SK-N-MC (cell line): ENCODE measurements at places on chromosomes 4 and X.

GRCh38 chr4:170234800-170235199, 145.0 kb upstream of the AADAT start:
- DNase-seq: no peak

DNA sequence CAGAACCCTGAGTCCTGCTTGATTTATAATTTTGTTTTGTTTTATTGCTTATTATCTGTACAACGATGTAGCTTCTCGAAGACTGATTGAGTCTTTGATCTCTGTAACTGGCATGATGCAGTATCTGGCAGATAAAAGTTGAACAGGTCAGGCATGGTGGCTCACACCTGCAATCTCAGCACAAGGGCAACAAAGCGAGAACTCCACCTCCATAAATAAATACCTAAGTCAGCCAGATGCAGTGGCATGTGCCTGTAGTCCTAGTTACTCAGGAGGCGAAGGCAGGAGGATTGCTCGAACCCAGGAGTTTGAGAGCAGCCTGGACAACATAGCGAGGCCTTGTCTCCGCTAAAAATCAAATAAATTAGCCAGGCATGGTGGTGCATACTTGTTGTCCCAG, 15.7 kb upstream of the WDR19 start:
- no peak for DNase-seq

- DNase-seq: no peak
These were observed 657 bp upstream of the ANKRD50 start for GRCh38 chr4:124713185-124713592.

DNA sequence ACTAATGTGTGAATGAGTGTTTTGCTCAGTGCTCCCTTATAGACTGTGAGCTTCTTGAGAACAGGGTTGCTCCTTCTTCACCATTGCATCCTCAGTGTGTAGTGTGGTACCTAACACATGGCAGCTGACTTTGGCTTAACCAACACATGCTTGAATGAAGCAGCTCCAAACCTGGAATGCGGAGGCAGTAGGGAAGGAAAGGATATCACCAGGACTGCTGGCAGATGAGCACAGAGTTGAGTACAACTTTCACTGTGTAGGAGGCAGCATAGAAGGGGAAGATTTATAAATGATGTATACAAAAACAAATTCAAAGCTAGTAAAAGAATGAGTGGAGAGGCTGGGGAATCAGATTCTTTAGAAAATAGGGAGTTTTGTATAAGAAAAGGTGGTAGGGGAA, 174.3 kb downstream of the SLIT2 start:
- no peak for DNase-seq

DNA sequence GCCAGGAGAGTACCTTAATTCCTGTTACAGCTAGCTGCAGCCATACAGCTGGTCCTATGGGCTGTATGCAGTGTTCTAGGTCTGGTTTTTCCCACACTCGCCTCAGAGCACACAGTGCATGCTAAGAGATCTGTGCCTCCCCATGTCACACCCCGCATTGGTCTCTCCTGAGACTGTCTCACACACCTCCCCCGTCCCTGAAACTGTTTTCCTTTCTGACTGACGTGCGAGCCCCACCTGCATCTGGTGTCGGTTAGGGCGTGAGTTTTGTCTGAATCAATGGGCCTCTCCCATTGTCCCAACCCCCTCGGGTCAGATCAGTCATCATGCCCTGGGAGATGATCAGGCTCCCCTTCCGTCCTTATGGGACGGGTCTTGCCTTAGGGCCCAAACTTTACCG, 3.4 kb upstream of the UGT8 start:
- no peak for DNase-seq

DNA sequence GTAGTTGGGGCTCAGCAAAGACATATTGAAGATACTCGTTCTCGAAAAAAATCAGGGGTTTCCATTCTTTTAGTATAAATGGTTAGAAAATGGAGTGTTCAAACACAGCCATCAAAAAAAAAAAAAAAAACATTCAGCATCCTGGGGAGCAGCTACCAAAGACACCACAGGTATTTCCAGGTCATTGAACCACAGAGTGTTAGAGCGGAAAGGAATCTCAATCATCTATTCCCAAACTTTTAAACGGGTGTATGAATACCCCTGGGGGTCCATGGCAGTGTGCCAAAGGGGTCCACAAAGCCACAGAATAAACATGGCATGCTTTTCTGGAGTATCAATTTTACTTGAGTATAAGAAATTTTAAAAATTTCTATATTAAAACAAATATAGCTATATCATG, 6.9 kb upstream of the FGF16 start:
- no peak for DNase-seq

- peak; percentile 37 for DNase-seq
These were observed 46.4 kb downstream of the KDR start for GRCh38 chr4:55078987-55079386.

DNA sequence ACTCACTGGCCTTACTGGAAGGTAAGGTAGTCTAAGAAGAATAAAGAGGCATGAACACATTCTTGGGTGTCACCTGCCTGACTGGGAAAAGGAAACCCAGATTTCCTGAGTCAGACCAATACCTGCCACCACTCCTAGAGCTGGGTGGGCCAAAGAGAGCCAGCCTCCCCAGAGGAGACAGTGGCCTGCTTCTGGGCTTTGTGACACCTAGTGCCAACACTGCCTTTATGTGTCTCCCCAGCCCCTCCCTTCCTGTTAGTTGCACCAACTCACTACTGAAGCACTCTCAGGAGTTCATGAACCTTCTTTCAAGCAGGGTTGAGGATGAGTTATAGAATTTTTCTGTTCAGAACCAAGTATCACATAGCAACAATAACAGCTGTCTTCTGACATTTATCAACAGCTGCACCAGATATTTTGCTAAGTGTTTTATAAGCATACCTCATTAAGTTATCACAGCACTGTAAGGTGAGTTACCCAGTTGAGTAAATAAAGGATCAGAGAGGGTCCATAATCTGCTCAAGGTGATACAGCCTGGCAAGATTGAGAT, 77.6 kb upstream of the ETNPPL start:
- DNase-seq: no peak

DNA sequence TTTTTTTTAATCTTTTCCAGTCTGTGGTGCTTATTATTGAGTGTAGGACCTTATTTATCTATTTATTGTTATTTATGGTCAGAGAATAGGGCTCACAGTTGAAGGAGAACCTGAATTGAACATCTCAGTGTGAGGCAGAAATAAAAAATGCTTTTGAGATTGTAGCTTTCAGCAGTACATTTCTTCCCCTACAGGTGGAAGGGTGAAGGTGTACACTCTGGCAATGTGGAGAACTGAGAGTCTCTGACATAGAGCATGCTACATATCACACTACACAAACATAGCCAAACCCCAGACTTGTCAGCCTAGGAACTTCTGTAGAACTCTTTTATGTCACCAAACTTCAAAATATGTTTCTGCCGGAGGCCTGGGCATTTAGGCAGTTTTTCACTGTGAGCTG, 140.2 kb downstream of the STIM2 start:
- DNase-seq: no peak

GRCh38 chrX:139058831-139059495, 347.4 kb upstream of the FGF13 start:
- no peak for DNase-seq

- DNase-seq: no peak
These were observed 80.0 kb upstream of the MAB21L2 start for GRCh38 chr4:150501983-150502382.

DNA sequence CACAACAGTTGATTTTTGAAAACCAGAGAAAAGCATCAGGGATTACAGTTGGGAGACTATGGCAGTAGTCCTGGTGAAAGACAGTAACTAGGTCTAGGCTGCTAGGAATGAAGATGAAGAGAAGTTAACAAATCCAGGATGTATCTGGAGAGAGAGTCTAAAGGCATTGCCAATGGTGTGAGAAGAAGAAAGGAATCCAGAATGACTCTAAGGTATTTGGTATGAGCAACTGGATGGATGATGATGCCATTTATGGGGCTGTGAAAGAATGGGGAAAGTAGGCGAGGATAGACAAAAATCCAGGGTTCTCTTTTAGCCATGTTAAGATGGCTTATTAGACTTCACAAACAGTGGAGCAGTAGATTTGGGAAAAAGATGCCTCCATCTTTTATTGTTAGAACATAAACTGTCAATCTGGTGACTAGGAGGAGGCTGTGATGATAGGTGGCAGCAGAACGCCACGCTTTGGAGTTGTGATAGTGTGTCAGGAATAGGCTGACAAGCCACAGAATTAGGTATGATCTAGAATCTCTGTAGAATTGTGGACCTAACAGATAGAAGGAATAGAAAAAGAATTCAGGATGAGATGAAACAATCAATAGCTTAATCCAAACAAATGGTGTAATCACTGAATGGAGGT, 27.3 kb upstream of the JADE1 start:
- no peak for DNase-seq

GRCh38 chr4:55791666-55792065, 27.9 kb upstream of the EXOC1L start:
- DNase-seq: no peak

DNA sequence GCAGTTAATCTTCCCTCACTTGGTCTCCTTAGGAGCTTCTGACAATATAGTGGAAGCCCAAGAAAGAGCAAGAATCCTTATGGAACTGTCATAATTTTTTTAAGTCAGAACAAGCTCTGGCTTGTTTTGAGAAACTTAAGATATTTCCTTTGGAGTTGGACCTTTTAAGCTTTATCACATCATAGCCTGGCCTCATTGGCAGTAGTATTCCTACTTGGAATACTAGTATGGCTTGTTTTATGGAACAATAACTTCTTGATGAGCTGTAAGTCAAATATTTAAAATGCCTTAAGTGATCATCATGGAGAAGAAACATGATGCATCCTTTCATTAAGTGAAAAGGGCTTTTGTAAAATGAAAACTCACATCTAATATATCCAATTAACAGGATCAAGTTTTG, 78.0 kb upstream of the NRK start:
- DNase-seq: no peak

GRCh38 chr4:71765350-71765749, 18.5 kb downstream of the GC start:
- no peak for DNase-seq

DNA sequence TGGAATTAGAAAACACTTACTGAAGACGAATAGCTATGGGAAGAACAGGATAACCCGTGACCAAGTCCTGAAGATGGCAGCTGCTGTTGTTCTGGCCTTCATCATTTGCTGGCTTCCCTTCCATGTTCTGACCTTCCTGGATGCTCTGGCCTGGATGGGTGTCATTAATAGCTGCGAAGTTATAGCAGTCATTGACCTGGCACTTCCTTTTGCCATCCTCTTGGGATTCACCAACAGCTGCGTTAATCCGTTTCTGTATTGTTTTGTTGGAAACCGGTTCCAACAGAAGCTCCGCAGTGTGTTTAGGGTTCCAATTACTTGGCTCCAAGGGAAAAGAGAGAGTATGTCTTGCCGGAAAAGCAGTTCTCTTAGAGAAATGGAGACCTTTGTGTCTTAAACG, 2.4 kb downstream of the AGTR2 start:
- no peak for DNase-seq

DNA sequence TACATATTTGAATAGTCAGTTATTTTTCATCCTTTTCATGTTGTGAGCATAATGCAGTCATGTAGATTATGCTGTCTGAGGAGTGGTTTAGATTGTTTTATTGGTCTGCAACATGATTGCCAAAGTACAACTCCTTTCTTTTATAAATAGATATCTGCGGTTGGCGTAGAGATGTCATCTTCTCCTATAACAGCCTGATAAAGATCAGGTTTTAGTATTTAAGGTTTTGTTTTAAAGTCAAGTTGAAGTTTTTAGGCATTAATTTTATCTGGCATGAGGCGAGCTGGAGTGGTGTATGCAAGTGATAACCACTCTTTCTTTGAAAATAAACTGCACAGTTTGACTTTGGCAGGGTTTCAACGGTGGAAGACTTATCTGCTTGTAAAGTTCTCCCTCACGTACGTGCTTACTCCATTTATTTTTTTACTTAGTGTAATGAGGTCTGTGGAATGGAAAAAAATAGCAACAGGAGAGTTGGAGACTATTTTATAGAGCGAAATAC, 126.3 kb downstream of the FBXO8 start:
- peak; percentile 66 for DNase-seq

- no peak for DNase-seq
These were observed 70.1 kb downstream of the CHST7 start for GRCh38 chrX:46643636-46644035.

GRCh38 chr4:93646233-93646930, 182.2 kb upstream of the ATOH1 start:
- no peak for DNase-seq

- DNase-seq: no peak
These were observed 88.2 kb upstream of the CAMK2D start for GRCh38 chr4:113849771-113850170.

- no peak for DNase-seq
These were observed 130.1 kb downstream of the MGST2 start for GRCh38 chr4:139795527-139796314.

DNA sequence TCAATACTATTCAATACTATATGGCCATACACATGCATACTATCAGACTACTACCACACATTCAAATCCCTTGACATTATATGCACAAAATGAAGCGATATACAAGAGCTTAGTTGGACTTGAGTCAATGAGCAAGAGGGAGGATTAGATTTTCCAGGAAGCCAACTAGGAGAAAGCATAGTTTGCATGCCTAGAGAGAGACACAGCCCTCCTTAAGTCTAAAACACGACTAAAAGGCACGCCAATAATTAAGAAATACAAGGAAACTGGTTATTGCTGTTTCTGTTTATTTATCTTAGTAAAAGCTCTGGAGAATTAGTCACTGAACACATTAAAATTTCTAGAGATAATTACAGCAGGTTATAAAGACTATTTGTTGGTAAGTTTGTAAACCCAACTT, 21.8 kb downstream of the MBNL3 start:
- DNase-seq: no peak

DNA sequence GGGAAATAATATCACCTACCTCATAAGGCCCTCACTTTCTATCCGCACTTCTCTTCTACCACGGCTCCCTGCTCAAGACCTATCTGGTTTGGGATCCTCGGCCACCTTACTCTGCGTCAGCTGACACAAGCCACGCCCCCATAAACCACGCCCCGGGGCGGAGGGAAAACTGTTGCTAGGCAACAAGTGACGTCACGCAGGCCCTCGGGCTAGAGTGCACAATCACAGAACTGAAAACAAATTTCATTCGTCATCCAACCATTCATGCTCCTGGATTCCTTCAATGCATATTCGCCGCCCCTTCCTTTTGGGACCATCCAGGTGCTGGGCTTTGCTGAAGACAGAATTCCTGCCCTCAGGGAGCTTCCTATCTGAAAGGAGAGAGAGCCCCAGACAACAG, 66.3 kb downstream of the SMC1A start:
- no peak for DNase-seq

- DNase-seq: no peak
These were observed 200.0 kb downstream of the IL1RAPL1 start for GRCh38 chrX:28787206-28787605.

- no peak for DNase-seq
These were observed 7.0 kb downstream of the RS1 start for GRCh38 chrX:18664947-18665346.
